Natural killer cell treated with Interleukin-12 subunit alpha and Interleukin-12 subunit beta and Interleukin-15 and Interleukin-18, amount 100 ng/mL, for 72 hours (primary cell): ENCODE measurements at places on chromosomes 2 and 18. TPM values are rescaled to one million over a fixed set of nuclear protein-coding genes. Genes with fewer than 3 reads are reported as not detected.

DNA sequence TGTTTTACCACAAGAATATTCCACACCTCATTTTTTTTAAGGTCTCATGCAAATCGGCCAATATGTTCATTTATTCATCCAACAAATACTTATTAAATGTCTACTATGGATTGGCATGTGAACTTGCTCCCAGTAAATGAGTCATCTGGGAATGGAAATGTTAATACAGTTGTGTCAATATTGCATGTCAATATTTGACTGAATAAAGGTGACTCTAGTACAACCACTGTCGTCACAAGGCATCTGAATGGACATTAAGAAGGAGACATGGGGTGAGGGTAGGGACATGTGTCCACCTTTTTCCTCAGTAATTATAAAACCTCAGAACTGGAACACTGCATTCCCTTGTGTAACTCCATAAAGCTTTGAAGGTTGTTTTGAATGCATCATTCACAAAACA, 365.4 kb downstream of the ADCYAP1 start:
- no peak for DNase-seq

- DNase-seq = no peak
Observed at GRCh38 chr18:9916077-9916639, 2.3 kb downstream of the VAPA start.

ANKRD30BL gene
- total RNA-seq = not detected

GRCh38 chr18:2173486-2173885, 397.8 kb downstream of the METTL4 start:
- DNase-seq = no peak

GRCh38 chr2:113223813-113224212, 50.0 kb downstream of the PSD4 start:
- no peak for DNase-seq

GRCh38 chr2:144668493-144669110, 148.7 kb upstream of the ZEB2 start:
- no peak for DNase-seq

ALLC gene
- total RNA-seq = not detected

DNA sequence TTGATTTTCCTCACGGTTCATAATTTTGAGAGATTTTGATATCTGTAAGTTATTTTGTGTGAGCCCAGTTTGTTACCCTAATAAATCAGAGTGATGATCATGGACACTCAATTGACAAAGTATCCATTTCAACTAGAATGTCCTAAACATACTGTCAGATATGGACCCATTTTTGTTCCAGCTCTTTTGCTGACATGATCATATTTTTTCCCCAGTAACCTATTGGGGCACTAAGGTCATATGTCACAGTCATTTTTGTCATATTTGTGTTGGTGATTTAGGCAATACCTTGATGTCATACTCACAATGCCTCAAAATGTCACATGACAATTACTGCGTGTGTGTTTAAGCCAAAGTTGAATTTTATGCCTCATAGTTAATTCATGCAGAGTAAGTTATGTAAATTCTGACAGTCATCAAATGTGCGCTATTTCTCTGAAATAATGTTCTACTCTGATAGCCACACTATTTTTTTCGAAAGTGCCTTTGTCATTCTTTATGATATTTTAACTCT, 218.7 kb downstream of the ARHGAP15 start:
- DNase-seq = no peak

NYAP2 gene
- not detected for total RNA-seq

PLGLB1 gene
- total RNA-seq = not detected

TBC1D8 gene
- 0.56 TPM for total RNA-seq

DNA sequence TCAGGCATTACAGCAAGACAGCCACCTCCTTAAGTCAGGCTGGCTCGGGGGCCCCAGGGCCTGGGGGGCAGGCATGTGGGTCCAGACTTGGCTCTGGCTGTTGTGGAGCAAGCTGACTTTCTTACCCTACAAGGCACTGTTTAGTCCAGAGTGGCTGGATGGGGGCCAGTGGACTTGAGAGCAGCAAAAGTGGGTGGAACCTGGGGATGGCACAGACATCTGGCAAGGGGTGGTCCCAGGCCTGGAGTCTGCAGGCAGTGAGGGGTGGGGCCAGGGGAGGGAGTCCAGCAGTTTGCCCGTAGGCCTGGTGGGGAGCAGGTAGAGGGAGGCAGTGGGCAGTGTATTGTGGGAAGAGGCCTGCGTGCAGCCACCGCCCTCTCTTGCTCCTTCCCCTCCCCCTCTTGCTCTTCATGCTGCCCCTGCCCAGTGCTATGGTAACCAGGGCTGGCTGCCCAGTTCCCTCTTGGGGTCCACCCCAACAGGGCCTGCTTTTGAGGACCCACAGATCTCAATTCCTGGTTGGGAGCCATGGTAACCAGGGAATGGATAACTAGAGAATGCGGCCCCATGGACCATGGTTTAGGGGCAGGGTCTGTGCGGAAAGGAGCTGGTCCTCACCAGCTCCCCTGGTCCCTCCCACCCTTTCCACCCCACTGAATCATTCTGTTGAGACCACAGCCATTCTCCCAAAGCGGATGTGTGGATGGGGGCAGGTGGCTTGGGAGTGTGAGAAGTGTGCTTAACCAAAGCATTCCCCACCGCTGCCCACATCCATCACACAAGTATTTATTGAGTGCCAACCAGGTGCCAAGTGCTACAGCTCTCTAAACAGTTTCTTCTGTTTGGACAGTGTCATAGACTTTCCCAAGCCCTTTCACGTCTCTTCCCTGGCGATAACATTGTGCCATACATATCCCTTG, 19.3 kb downstream of the SPEG start:
- DNase-seq = no peak

DNA sequence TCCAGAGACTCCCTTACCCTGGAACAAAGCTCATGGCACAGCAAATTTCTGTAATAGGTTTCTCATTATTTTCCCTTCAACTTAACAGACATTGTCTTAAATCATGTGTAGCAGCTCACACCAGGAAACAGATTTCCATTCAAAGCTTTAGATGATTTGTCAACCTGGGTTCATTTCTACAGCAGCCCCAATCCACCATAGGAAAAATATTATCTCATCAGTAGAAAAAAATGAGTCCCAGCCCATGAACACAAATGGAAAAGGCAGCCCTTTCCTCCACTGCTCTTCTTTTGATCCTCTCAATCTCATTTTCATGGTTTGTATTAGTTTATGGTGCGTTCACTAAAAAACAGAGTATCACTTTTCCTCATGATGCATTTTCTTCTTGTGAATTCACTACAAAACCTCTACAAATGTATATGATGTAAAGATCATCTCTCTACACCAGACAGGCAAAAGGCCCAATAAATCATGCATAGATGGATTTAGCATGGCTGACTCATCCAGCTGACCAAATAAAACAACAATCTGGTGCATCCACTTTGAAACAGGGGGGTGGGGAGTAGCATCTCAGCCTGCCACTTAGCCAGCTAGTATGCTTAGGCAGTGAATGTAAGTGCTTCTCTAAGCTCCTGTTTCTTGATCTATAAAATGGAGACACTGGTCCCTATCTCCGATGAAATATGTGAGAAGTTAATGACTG, 78.6 kb downstream of the SATB2 start:
- DNase-seq = no peak

DNA sequence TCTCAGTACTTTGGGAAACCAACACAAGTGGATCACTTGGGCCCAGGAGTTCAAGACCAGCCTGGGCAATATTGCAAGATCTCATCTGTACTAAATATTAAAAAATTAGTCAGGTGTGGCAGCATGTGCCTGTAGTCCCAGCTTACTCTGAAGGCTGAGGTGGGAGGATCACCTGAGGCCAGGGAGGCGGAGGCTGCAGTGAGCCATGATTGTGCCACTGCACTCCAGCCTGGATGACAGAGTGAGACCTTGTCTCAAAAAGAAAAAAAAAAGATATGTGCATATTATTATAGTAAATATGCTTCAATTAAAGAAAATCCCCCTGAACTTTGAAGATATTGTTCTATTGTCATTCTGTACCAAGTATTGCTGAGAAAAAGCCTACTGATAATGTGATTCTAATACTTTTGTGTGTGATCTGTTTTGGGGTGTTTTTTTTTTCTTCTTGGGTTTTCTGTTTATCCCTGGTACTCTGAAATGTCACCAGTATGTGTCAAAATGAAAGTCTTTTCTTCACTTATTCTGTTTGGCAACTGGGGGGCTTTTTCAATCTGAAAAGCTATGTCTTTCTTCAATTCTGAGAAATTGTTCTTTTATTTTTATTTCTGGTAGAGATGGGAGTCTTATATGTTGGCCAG, 13.2 kb downstream of the NEURL3 start:
- DNase-seq = no peak

SKA1 gene
- total RNA-seq = 38.0 TPM

DNA sequence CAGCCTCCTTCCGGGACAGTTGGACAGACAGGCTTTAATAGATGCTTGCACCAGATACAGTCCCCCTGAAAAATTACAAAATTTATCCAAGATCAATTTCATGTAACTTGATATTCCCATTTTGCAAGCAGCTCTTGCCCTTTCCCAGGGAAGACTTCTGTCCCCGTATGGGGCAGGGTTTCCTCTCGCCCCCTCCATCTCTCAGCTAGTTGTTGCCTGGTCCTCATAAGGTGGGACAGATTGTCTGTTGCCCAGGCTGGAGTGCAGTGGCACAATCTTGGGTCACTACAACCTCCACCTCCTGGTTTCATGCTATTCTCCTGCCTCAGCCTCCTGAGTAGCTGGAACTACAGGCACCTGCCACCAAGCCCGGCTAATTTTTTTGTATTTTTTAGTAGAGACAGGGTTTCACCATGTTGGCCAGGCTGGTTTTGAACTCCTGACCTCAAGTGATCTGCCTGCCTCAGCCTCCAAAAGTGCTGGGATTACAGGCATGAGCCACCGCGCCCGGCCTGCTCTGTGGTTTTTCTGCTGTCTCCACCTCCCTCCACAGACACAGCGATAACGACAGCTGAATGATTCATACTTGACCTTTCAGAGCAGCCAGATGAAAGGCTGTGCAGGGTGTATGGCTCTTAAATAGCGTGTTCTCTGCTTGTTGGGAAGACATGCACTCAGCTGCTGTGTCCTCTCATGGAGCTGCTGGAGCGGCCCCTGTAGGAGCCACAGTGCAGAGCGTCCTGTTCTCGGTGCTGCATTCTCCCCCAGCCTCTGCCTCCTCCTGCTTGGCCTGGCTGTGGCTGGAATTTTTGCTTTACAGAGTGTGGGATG, 61.4 kb downstream of the TTC39C start:
- DNase-seq = peak; percentile 76

- no peak for DNase-seq
Observed at GRCh38 chr2:172842511-172843265, 107.0 kb downstream of the RAPGEF4 start.

IL1R1 gene
- total RNA-seq = 0.19 TPM

SOX11 gene
- not detected for total RNA-seq

SLC16A14 gene
- total RNA-seq = 1.00 TPM

PSMA8 gene
- 1.3 TPM for total RNA-seq

GRCh38 chr2:162211732-162212131, 31.5 kb downstream of the FAP start:
- no peak for DNase-seq

DNA sequence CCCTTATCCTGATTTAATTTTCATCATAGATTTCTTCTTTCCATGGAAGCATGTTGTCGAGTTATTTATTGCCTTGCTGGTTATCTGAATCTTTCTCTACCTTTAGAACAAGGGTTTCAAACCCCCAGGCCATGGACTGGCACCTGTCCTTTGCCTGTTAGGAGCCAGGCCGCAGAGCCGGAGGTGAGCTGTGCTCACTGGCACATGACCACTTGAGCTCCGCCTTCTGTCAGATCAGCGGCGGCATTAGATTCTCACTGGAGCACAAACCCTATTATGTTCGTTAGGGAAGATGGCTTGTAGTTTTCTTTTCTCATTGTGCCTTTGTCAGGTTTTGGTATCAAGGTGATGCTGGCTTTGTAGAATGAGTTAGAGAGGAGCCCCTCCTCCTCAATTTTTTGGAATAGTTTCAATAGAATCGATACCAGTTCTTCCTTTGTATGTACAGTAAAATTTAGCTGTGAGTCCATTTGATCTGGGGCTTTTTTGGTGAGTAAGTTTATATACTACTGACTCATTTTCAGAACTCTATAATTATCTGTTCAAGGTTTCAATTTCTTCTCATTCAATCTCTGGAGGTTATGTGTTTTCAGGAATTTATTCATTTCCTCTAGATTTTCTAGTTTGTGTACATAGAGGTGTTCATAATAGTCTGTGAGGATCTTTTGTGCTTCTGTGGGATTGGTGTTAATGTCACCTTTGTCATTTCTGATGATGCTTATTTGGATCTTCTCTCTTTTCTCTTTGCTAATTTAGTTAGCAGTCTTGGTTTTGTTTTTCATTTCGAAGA, 668.0 kb upstream of the FAM98A start:
- DNase-seq = no peak

DNA sequence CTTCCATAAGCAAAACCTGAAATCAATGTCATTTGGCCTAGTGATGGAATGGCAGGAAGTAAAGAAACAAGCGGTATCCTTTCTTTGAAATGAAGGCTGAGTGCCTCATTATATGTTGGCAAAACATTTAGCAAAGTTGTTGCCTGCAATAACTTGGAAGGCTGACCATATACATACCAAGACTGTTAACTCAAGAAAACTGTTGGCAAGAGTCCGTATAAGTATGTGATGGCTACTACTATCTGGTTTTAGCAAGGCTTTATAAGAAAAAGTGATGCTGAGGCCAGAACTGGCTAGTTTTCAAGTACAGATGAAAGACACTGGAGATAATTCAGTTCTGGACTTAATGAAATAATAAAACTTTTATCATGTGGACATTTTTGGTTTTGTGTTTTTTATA, 356.2 kb downstream of the ZNF521 start:
- DNase-seq = no peak

DNA sequence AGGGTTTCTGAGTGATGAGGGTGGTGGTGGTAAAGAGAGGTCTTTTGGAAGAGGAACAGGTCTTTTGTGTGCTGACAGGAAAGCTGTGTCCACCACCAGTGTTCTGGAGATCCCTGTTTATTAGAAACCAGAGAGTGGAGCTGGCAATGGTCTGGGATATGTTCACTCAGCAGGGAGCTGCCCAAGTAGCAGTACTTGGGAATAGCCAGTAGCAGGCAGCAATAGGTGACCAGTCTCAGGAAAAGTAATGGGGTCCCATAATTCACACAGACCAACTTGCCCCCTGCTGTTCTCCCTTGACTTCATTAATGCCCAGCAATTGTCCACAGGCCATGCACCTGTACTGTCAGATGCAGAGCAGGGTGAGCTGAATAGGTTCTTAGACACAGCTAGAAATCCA, 1.8 kb downstream of the TSPYL6 start:
- DNase-seq = no peak

- no peak for DNase-seq
Observed at GRCh38 chr18:74389991-74390390, 67.1 kb downstream of the DIPK1C start.

- no peak for DNase-seq
Observed at GRCh38 chr2:47196046-47196445, 40.9 kb upstream of the STPG4 start.

GRCh38 chr2:3034396-3034795, 343.2 kb downstream of the EIPR1 start:
- DNase-seq = no peak
